ENCODE measurements at places on chromosomes 12 and 14. TPM values are rescaled to one million over a fixed set of nuclear protein-coding genes. Genes with fewer than 3 reads are reported as not detected.

DNA sequence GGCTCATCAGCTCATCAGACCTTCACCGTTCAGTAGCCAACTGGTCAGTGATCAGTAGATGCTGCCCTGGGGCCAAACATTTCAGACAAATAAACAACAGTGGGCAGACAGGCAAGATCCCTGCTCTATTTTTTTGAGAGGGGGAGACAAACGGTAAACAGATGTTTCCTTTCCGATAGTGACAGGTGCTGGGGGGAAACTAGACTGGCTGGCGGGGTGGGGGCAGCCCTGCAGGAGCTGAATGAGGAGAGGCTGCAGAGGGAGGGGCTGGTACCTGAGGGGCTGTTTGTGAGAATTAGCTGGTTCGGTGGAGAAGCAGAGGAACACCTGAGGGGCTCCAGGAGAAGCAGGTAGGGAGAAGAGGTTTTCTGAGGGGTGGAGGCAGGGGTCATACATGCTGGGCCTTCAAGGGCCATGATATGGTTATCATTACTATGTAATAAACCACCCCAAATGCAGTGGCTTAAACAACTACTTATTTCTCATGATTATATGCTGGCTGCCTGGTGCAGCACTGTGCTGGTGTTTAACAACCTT is 8.2 kb upstream of the GOLGA3 start:
- peaks cover 3% of the 10 kb centered on the region for H3K4me1 ChIP-seq
- no peaks in the 10 kb centered on the region for H3K36me3 ChIP-seq
- no peaks in the 10 kb centered on the region for H3K27me3 ChIP-seq
- no peak overlapping the region for H3K27ac ChIP-seq
- no peak overlapping the region for H3K4me3 ChIP-seq

- H3K4me3 ChIP-seq = no peak within 1 kb of the TSS
- no peak within 1 kb of the TSS for H3K27ac ChIP-seq
- no peaks in the 10 kb centered on the region for H3K27me3 ChIP-seq
- no peak for DNase-seq
These were observed at the start of gene CLEC6A for GRCh38 chr12:8455727-8456360. TSS of gene CLEC6A (plus strand) at chr12:8455962. CDS start at chr12:8456112, 150 bp downstream.

- peak within 1 kb of the TSS; percentile 6 for H3K4me3 ChIP-seq
- no peaks in the 10 kb centered on the region for H3K4me1 ChIP-seq
- peak within 1 kb of the TSS; percentile 47 for H3K27ac ChIP-seq
- H3K27me3 ChIP-seq = no peaks in the 10 kb centered on the region
- H3K36me3 ChIP-seq = no peaks in the 10 kb centered on the region
These were observed at the start of gene CLEC12A for GRCh38 chr12:9971181-9971580. TSS of gene CLEC12A (plus strand) at chr12:9971409. CDS start at chr12:9971597, 188 bp downstream.

- no peaks in the 10 kb centered on the region for H3K36me3 ChIP-seq
- no peaks in the 10 kb centered on the region for H3K4me1 ChIP-seq
- no peak for DNase-seq
These were observed 7.6 kb upstream of the RTL1 start for GRCh38 chr14:100910888-100911664.

GRCh38 chr14:87492561-87492960 is 500.4 kb downstream of the GALC start:
- no peaks in the 10 kb centered on the region for H3K36me3 ChIP-seq
- no peak for DNase-seq
- no peak overlapping the region for H3K4me3 ChIP-seq
- no peak overlapping the region for H3K27ac ChIP-seq

- H3K27ac ChIP-seq = no peak overlapping the region
- H3K27me3 ChIP-seq = no peaks in the 10 kb centered on the region
- no peaks in the 10 kb centered on the region for H3K4me1 ChIP-seq
- DNase-seq = no peak
These were observed 76.4 kb upstream of the BCAT1 start for GRCh38 chr12:25025260-25025659.

- no peaks in the 10 kb centered on the region for H3K36me3 ChIP-seq
- peak; percentile 83 for DNase-seq
- peak overlapping the region; percentile 30 for H3K27ac ChIP-seq
- no peaks in the 10 kb centered on the region for H3K27me3 ChIP-seq
- no peak overlapping the region for H3K4me3 ChIP-seq
- H3K4me1 ChIP-seq = peaks cover 4% of the 10 kb centered on the region
These were observed 29.8 kb downstream of the ANKRD9 start for GRCh38 chr14:102479777-102480176.

- H3K4me3 ChIP-seq = no peak overlapping the region
- no peaks in the 10 kb centered on the region for H3K36me3 ChIP-seq
- peaks cover 20% of the 10 kb centered on the region for H3K4me1 ChIP-seq
- no peak for DNase-seq
These were observed 30.5 kb downstream of the CEP83 start for GRCh38 chr12:94429191-94429590.

DNA sequence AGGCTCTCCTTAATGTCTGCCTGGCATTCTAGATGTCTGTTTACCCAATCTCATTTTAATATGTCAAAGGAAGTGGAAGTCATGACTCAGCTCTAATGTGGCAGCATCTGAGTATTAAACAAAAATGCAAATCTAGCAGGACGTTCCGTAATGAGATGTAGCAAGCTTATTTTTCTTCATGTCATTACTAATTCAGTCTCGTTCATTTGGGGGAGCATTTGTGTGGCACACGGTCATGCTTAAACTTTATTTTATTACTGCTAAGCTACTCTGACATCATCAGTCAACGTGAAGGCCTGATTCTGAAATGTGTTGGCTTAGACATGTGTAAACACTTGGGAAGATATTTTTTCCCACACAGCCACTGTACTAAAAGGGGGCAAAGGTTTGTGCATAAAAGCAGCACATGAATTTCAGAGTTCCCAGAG is 326.7 kb upstream of the TMPO start:
- no peak for DNase-seq
- no peak overlapping the region for H3K27ac ChIP-seq
- no peaks in the 10 kb centered on the region for H3K27me3 ChIP-seq
- no peaks in the 10 kb centered on the region for H3K36me3 ChIP-seq

DNA sequence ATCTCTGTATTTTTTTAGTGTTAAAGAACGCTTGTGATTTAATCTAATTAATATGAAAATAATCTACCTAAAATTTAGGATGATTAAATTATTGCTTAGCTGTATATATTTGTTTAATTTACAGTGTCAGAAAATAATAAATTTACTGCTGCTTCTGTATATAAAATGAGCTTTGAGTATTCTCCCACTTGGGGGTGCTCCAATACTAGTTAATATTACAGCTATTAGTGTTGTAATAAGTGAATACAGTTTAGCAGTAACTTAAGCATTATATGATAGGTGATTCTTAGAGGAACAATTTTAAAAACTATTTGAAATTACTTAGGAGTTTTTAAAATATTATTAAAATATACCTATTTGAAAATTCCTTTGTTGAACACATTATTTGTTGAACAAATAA is 62.2 kb downstream of the PAPOLA start:
- no peak overlapping the region for H3K4me3 ChIP-seq
- H3K36me3 ChIP-seq = no peaks in the 10 kb centered on the region
- H3K27me3 ChIP-seq = no peaks in the 10 kb centered on the region
- H3K27ac ChIP-seq = no peak overlapping the region
- peak; percentile 17 for DNase-seq

DNA sequence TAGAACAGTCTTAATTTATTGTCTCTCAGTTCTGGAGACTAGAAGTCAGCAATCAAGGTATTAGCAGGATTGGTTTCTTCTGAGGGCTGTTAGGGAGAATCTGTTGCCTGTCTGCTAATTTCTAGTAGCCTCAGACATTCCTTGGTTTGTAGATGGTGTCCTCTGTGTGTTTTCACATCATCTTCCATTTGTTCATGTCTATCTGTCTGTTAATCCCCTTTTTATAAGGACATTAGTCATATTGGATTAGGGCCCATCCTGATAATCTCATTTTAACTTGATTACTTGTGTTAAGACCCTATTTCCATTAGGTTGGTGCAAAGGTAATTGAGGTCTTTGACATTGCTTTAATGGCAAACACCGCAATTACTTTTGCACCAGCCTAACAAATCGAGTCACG is 34.3 kb downstream of the TBC1D15 start:
- H3K27ac ChIP-seq = no peak overlapping the region
- DNase-seq = no peak
- no peaks in the 10 kb centered on the region for H3K36me3 ChIP-seq
- no peak overlapping the region for H3K4me3 ChIP-seq

DNA sequence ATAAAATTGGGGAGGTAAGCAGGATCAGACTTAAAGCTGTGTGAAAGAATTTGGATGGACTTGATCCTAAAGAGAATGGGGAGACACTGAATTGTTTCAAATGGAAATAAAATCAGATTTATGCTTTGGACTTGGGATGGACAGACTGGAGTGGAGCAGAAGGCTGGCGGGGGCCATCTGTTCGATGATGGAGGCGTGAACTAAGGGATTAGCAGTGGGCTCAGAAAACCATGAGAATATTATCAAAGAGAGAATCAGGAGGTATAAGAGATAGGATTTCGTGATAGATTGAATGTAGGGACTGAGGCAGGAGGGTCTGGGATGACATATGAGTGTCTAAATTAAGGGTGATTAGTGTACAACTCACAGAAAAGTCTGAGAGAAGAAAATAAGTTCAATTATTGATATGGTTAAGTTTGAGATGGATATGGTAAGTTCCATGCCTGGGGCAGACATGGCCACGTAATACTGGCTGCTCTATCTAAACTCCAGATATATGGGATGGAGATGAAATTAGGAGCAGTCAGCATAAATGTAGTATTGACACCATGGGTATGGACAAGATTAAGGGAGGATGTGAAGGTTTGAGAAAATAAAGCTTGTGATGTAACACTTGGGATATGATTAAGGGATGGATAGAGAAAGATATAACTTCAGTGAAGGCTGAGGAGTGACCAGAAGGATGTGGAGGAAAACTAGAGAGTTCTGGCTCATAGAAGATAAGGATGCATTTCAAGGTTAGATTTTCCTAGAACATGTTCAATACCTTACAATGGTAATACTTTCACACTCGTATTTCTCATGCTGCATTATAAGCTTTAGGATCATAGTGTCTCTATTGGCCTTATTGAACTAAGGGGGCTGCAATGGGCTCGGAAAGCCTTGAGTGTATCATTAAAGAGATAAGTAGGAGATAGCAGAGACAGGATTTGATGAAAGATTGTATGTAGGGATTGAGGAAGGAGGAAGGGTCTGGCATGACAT is 1.0 kb upstream of the TSSK4 start:
- no peak overlapping the region for H3K4me3 ChIP-seq
- no peak overlapping the region for H3K27ac ChIP-seq
- no peaks in the 10 kb centered on the region for H3K36me3 ChIP-seq
- H3K27me3 ChIP-seq = no peaks in the 10 kb centered on the region

DNA sequence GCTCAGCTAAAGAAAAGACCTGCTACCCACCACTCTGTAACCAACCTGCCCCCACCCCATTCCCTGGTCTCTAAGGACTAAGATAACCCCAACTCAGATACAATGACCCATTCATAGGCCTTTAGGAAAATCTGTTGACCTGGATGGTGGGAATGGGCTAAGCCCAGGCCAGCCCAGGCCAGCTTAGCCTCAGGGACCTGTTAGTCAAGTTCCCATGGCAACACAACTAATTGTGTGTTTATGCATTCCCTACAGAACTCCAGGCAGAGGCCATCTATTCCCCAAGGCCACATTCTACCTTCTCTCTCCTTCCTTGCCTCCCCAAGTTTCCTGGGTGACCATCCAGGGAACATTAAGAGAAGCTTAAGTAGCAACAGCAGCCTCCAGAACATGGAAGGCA is 16.1 kb upstream of the KRT8 start:
- no peaks in the 10 kb centered on the region for H3K27me3 ChIP-seq
- no peak overlapping the region for H3K4me3 ChIP-seq
- H3K36me3 ChIP-seq = no peaks in the 10 kb centered on the region
- H3K4me1 ChIP-seq = no peaks in the 10 kb centered on the region
- H3K27ac ChIP-seq = no peak overlapping the region

DNA sequence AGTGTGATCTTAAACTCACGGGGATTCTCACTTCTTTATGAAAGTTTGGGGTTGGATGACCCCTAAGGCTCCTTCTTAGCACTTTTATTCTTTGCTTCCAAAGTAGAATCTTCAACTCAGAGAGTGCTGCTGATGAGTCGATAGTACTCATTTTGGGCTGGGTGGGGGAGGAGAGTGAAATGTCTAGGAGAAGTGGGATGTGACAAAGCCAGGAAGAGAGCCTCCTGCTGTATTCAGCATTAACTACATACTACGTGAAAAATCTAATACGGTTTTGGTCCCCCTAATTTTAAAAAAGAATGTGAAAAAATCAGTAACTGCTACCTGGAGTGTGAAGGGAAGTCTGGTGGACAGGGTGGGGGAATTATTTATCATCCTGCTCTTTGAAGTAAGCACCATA is 148.3 kb downstream of the SAMD4A start:
- no peaks in the 10 kb centered on the region for H3K36me3 ChIP-seq
- peaks cover 12% of the 10 kb centered on the region for H3K4me1 ChIP-seq
- H3K27ac ChIP-seq = no peak overlapping the region
- no peak overlapping the region for H3K4me3 ChIP-seq

DNA sequence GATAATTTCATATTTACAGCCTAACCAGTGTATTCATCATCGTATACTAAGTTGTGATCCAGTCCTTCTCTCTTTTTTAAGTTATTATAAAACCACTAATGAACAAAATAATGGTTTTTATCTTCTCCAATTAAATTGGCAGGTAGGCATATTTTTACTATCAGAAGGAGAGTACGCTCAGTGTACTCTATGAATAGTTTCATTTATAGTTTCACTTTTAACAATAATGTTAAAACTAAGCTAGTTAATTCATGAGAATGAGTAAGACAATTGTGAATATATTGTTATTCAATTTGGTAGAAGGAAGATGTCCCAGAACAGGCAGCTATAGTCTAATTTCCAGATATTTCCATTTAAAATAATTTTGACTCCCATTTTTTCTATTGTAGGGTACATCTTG is 277.1 kb downstream of the RASSF9 start:
- DNase-seq = no peak
- H3K36me3 ChIP-seq = no peaks in the 10 kb centered on the region
- H3K4me1 ChIP-seq = no peaks in the 10 kb centered on the region
- H3K27me3 ChIP-seq = no peaks in the 10 kb centered on the region

GRCh38 chr12:128974881-128975280 is 121.6 kb downstream of the GLT1D1 start:
- no peak for DNase-seq
- H3K36me3 ChIP-seq = no peaks in the 10 kb centered on the region
- no peak overlapping the region for H3K4me3 ChIP-seq
- peaks cover 86% of the 10 kb centered on the region for H3K27me3 ChIP-seq
- no peak overlapping the region for H3K27ac ChIP-seq
- no peaks in the 10 kb centered on the region for H3K4me1 ChIP-seq

DNA sequence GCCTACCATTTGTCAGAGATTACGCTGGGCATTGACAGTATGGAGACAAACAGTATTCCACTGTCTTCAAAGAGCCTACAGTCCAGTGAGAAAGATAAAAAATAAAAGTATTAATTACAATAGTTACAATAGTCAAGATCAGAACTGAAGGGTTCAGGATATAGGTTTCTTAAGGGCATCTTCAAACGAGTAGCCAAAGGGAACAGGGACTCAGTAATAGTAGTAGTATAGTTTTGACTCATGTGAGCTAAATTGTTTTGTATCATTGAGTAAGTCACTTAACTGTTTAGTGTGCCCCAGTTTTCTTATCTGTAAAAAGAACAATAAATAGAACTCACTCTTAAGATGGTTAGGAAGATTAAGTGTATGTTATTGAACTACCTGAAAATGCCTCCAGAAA is 123.6 kb downstream of the METTL25 start:
- H3K27ac ChIP-seq = no peak overlapping the region
- H3K4me1 ChIP-seq = no peaks in the 10 kb centered on the region
- no peaks in the 10 kb centered on the region for H3K27me3 ChIP-seq

The PDZRN4 gene
- total RNA-seq = 0.58 TPM

The CD4 gene
- 96.2 TPM for total RNA-seq

The DIO3 gene
- total RNA-seq = 0.84 TPM

The KLHL33 gene
- 0.20 TPM for total RNA-seq

The CMA1 gene
- total RNA-seq = not detected

The GALNT6 gene
- 21.8 TPM for total RNA-seq

The PALS1 gene
- total RNA-seq = 38.6 TPM

The DHRS2 gene
- 0.26 TPM for total RNA-seq

All from left lung (tissue), 14 donors.